ENCODE measurements at places on chromosomes 11 and 22.

GRCh38 chr22:25847451-25847850 lies 105.5 kb downstream of the MYO18B start:
- DNase-seq: no peak

DNA sequence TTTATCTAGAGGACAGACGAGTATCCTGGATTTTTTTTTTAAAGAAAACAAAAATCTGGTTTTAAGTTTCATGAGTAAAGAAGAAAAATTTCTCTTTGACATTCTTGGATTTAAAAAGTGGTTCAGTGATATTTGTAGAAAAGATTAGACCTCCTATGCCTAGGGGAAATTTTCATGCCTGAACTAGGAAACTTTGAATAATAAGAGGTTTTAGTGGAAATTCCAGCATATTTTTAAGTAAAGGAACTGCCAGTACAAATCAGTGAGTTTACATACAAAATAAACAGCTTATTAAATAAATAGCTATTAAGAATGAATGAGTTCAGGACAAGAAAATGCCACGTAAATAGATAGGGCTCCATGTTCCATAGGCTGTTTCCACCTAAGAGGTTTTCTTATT lies 17.5 kb downstream of the JAM3 start:
- no peak for DNase-seq

DNA sequence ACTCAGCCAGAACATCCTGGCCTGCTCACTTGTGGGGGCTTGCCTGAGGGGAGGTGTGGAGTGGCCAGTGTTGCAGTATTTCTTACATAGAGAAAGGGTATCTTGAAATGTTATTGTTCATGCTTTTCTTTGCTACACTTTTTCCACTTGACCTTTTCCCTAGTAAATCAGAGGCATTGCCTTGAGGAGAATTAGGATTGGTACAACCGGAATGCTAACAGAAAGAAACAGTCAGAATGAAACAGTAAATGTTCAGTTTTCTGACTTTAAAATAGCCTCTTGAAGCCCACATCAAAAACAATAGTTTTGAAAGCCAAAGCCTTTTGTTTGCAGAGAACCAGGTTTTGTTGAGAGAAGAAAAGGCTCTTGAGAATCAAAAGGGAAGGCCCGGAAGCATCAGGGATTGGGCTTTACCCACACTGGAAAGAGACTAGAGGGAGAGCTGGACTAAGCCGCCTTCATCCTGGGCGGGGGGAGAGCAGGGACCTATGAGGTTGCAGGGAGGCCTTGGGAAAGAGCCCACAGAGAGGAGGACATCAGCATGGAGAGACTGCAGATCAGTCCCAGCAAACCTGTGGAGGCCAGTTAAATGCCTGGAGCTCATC lies 12.4 kb downstream of the ADM start:
- DNase-seq: no peak

GRCh38 chr22:19495562-19496323 lies 16.0 kb downstream of the CDC45 start:
- no peak for DNase-seq

DNA sequence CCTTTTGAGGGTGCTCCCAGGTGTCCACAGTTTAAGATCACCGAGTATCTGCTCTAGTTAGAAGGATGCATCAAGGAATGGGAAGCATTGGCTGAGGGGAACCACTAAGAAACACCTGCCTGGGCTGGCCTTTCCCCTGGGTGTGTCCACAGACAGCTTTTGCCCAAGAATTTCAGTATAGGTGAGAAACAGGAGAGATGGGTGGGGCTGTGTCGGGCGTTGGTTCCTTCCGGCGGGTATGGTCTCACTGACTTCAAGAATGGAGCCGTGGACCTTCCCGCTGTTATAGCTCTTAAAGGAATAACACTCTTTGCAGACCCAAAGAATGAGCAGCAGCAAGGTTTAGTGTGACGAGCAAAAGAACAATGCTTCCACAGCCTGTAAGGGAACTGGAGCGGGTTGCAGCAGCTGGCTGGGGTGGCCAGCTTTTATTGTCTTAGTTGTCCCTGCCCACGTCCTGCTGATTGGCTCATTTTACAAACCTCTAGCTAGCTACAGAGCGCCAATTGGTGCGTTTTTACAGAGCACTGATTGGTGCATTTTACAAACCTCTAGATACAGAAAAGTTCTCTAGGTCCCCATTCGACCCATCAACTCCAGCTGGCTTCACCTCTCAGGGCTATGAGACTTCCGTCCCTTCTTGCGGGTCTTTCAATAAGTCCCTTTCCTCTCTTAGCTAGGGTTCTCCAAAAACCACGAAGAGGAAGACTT lies 2.4 kb downstream of the FADS1 start:
- no peak for DNase-seq

- DNase-seq: no peak
These were observed 2.1 kb upstream of the RNF26 start for GRCh38 chr11:119332111-119332765.

GRCh38 chr11:40544162-40544561 lies 915.3 kb downstream of the LRRC4C start:
- DNase-seq: no peak

DNA sequence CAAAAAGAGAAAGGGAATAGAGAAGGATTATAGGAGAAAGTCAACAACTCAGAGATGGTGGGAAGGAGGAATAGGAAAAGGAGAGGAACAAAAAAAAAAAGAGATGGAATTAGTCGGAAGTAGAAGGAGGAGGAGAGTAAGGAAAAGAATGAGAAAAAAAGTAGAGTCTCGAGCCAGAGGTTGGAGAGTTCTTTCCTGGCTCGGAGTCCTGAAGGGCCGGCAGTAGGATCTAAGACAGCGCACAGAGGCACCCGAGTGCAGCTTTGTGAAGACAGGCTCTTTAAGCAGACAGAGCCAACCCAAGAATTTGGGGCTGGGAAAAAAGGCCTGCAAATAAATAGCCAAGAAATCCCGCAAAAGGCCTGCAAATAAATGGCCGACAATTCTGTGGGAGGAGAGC lies 170.4 kb upstream of the CCDC90B start:
- no peak for DNase-seq

GRCh38 chr22:30425616-30426387 lies at the start of gene MTFP1:
MTFP1 (plus strand) TSS chr22:30425768; CDS start chr22:30425880, 112 bp downstream.
- no peak for DNase-seq

DNA sequence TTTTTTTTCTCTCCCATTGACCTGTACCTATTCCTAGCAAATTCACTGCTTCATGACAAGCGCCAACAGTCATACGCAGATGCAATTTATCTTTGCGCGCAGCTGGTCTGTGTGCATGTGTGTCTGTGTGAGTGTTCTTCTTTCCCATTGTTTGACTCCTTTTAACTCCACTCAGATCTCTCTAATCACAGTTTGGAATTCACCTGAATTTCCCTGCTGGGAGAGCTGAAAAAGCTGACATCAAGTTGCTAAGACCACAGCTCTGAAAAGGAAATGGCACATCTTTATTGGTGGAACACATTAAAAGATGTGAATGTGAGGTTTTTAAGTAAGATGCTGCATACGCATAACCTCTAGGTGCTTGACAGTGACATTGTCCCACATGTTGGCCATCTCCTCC lies 187.4 kb upstream of the MTMR2 start:
- no peak for DNase-seq

DNA sequence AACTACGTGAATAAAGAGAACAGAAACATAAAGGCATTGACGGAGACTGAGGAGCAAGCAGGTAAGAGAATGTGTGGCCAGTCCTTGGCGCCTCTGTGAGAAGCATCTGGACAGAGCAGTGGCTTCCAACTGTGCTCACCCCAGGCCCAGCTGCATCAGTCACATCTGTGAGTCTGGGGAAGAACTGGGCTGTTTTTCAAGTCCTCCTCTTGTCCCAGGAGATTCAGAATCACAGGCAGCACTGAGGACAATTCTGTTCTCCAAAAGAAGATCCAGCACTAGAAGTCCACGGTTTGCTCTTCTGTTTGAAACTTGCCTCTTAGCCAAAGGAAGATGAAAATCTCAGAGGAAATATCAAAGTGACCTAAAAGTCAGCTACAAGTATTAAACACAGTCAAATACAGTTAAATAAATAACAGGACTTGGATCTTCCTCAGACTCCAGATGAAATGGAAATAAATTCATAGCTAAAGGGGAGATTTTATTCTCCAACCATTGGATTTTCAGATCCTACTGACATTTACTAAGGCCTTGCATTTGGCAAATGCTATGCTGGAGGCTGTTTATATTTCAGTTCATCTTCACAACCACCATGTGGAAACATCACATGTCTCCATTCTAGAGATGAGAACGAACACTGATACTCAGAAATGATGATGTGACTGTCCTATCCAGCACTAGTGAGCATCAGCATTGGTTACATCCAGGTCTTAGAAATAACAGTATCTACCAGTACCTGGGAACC lies 14.1 kb downstream of the FAM181B start:
- DNase-seq: no peak

DNA sequence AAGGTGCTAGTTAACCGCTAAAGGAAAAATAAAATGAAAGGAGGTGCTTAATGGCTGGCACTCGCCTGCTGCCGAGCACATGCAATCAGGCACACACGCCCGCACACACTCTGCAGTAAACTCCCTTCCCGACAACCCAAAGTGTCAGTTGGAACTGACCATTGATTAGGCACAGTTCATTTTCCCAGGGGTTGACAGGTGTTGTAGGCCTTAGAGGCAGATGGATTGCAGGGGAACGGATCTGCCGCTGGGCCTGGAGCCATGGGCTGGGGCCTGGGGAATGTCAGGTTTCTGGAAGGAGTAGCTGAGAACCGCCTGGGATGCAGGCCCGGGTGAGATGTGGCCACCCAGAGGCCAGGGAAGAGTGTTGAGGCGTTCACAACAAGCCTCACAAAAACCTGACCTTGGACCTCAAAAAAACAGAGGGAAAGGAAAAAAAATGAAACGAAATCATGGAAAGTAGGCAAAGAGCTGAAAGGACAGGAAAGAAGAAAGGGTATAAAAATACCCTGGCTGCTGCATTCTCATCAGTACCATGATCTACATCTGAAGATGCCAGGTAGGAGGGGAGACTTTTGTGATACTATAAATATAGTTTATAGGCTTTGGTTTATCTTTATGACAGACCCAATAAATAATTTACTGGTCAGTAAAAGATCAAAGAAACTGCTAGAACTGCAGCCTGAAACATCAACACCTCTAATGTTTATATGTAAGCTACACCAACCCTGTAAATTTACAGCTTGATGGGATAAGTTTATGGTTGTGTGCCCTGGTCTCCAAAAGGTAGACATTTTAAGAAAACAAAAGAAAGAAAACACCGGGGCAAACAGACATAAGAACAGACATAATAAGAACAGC lies 313.4 kb downstream of the BUD13 start:
- DNase-seq: no peak

GRCh38 chr22:46149512-46150033 lies 753 bp upstream of the PPARA start:
- no peak for DNase-seq

DNA sequence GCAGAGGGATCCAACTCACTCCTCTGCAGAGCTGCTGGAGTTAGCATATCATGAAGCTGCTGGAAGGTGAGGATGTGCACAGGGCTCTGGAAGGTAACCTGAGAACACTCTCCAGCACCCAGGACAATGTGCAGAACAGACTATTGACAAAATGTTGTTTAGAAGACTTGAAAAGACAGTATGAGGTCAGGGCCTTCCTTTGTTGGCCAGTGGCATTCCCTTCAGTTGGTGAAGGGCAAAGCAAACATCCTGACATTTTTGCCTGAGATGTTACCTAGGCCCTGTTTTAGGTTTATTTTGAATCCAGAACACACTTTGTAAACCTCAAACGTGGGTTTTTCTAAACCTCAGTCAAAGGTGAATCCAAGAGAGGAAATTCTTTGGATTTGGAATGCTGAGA lies 67.8 kb downstream of the DEPDC5 start:
- no peak for DNase-seq

DNA sequence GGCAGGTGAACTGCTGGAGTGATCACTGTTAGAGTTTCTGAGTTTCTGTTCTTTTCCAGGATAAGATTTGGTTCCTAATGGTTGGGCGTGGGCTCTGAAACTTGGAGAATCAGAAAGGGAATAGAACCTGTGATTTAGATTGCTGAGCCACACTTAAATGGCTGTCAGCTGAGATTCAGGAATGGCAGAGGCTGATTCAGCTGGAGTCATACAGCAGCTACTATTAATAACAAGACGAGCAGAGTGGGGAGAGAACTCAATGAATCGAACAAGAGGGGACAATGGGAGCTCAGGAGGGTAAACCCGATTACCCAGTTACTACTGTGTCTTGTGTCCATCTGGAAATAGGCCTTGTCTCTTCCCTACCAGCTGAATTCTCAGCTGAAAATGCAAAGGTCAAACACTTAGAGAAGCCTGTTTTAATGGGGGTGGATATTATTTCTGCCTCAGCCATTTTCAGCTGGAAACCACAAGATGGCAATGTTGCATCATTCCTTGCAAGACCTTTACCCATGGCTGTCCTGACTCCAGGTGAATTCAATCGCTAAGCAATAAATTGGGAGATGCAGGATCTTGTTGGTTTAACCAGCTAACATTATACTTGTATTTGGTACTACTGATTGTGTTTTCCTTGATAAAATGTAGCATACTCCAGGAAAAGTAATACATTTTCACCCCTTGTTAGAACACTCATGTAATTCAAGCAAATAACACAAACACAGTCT lies 104.5 kb upstream of the RAG2 start:
- DNase-seq: no peak

DNA sequence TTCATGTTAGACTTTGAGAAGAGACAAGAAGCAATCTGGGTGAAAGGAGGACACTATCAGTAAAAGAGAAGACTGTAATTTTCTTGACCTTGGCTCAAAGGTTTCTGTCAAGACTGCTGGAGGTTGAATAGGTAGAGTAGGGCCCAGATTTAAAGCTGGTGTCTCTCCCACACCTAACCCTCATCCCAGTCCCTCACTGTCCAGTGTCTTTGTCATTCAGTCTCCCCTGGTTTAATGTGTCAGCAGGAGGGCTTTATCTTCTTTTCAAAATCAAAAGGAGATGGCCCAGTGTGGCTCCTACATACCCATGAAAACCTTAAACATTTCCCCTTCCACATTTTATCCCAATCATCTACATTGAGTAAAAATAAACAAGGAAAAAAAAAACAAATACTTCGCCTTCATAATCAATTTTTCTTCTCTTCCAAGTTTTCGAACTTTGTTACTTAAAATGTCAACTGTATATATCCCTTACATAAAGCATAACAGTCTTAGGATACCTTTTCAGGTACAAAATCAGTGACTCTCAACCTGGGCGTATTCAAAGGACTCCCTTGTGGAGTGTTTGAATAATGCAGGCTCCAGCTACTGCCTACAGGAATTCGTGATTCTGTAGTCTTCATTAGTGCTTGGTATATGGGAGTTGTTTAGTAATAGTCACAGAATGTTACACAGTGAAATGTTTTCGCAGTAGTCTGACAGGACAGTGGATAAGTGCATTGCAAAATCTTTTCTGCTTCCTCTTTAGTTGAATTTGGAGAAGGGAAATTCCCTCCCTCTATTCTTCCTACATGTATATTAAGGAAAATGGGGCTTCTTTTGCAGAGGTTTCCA lies 87.2 kb downstream of the FAT3 start:
- no peak for DNase-seq

DNA sequence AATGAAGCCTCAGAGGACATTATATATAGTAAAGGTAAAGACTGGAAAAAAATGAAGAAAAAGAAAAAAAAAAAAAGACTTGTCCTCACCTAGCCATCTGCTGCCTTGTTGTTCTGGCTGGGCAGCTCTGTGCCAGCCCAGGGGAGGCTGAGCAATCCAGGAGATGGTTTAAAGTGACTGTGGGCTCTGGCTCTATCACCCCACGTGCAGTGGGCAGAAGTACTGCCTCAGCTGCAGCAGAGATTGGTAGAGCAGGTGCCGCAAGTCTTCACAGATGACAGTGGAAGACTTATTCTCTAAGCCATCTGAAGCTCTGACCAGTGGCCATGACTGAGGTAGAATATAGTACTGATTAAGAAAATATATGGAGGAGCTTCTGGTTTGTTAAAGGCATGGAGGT lies 62.2 kb downstream of the SGSM3 start:
- DNase-seq: no peak

All from cortex of kidney (tissue), 1 donor.